Activated T-cell treated with anti-CD3 and anti-CD28 coated beads, Interleukin-2, amount 50 U/mL, for 24 hours (primary cell): ENCODE measurements at places on chromosomes 13 and 19.

DNA sequence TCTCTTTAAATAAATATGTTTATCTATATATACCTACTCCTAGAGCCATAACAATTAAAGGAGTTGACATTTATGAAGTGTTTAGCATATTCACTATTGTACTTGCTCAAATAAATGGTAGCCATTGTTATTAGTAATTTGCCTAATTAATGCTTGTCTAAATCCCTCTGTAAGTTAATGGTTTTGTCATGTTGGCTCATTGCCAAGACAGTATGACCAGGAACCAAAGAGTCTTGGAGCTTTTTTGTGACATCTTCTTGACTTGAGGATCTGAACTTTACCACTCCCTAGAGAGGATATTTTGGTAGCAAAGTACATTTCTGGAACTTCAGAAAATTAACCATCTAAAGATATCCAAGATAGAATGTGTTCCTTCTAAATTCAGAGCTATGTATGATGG is 15.5 kb downstream of the FRY start:
- no peaks in the 10 kb centered on the region for H3K36me3 ChIP-seq

DNA sequence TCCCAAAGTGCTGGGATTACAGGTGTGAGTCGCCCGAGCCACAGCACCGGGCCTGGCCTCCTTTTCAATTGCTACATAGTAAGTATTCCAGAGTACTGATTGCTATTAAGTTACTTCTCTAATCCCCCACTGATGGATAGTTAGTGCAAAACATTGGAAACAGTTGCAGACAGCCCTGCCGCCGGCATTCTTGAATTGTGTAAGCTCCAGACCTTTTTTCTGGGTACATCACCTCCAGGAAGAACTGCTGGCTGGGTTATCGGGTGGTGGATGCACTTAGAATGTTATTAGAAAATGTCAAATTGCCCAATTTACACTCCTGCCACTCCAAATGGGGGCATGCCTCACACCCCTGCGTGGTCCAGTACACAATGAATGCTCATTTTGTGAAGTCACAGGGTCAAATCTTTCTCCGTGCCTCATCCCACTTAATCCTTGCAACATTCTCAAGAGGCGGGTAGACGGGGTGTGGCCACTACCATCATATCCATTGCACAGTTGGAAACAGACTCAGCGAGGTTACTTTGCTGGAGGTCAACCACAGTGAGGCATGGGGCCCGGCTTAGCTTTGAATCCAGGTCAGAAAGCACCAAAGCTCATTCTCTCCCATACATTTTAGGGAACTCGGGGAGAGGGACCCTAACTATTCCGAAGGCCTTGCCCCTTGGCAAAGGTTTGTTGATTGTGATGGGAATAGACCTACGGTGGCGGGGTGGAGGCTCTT is 1.0 kb upstream of the KDM4B start:
- H3K4me3 ChIP-seq, result peak overlapping the region; percentile 66
- H3K36me3 ChIP-seq, result peaks cover 33% of the 10 kb centered on the region
- no peaks in the 10 kb centered on the region for H3K27me3 ChIP-seq
- peak overlapping the region; percentile 92 for H3K27ac ChIP-seq
- no peak for DNase-seq
- peaks cover 34% of the 10 kb centered on the region for H3K4me1 ChIP-seq

- peaks cover 97% of the 10 kb centered on the region for H3K36me3 ChIP-seq
- H3K4me1 ChIP-seq, result no peaks in the 10 kb centered on the region
- DNase-seq, result no peak
- no peaks in the 10 kb centered on the region for H3K27me3 ChIP-seq
- no peak overlapping the region for H3K27ac ChIP-seq
Observed at GRCh38 chr13:29522044-29522685, 73.3 kb downstream of the SLC7A1 start.

DNA sequence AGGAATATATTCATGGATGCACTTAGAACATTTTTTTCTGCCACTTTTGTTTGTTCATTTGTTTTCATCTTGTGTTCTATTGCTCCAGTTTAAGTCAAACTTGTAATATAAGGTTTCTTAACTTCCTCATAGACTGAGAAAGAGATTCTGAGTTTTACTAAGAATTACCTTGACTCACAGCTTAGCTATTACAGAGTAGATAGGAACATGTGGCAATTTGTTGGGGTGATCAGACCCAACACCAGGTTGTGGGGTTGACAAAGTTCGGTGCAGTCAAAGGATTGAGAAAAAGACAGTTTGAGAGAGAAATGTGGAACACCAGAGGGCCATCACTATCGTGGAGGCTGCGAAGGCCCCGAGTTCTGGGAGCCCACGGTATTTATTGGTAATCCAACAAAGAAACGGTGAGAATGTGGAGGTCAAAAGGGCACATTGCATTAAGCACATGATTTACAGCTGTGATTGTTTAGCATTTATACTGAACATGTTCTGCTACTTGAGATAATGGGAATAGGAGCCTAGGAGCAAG is 2526.0 kb downstream of the PCDH9 start:
- H3K27ac ChIP-seq, result no peak overlapping the region
- no peak overlapping the region for H3K4me3 ChIP-seq
- DNase-seq, result no peak
- H3K4me1 ChIP-seq, result no peaks in the 10 kb centered on the region
- no peaks in the 10 kb centered on the region for H3K27me3 ChIP-seq

DNA sequence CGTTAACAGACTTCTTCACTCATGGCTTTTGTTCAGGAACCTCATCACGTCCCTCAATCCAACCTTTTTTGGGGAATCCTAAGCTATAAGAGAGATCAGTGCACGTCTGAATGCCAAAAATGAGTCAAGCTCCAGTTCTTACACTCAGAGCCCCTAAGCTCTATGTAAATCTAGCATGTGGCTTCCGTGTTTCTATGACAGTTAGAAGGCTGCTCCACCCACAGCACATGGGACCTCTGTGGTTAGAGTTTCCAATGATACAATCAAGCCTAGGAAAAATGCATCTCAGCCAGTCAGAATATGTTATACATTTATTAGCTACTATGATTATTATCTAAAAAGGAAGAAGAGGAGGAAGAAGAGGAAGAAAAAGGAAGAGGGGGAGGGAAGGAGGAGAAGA is 135.9 kb downstream of the ENOX1 start:
- H3K36me3 ChIP-seq, result no peaks in the 10 kb centered on the region
- H3K27ac ChIP-seq, result no peak overlapping the region
- DNase-seq, result no peak
- H3K27me3 ChIP-seq, result peaks cover 3% of the 10 kb centered on the region
- H3K4me1 ChIP-seq, result no peaks in the 10 kb centered on the region
- no peak overlapping the region for H3K4me3 ChIP-seq
